Small intestine (tissue), 16 donors: ENCODE measurements at places on chromosomes 3 and 15. TPM values are rescaled to one million over a fixed set of nuclear protein-coding genes. Genes with fewer than 3 reads are reported as not detected.
A peak's percentile ranks its signal among the peaks of the same experiment; 100 is the strongest.

The SLC22A14 gene
- 0.27 TPM for polyA plus RNA-seq

The GOLGA8G gene
- not detected for polyA plus RNA-seq

The UTS2B gene
- polyA plus RNA-seq, result not detected

The TRA2B gene
- 48.5 TPM for polyA plus RNA-seq

The CFAP92 gene
- 0.78 TPM for polyA plus RNA-seq

The NR2E3 gene
- 0.89 TPM for polyA plus RNA-seq

The HYAL3 gene
- 2.7 TPM for polyA plus RNA-seq

The DAZL gene
- polyA plus RNA-seq, result not detected

The CD200R1 gene
- 0.48 TPM for polyA plus RNA-seq

GRCh38 chr3:119810018-119810435, 28.1 kb downstream of the NR1I2 start:
- H3K27me3 ChIP-seq, result no peaks in the 10 kb centered on the region
- peaks cover 8% of the 10 kb centered on the region for H3K4me1 ChIP-seq
- H3K36me3 ChIP-seq, result peaks cover 81% of the 10 kb centered on the region
- DNase-seq, result no peak
- no peak overlapping the region for H3K4me3 ChIP-seq
- no peak overlapping the region for H3K27ac ChIP-seq

GRCh38 chr3:53485675-53486403, 8.6 kb upstream of the CACNA1D start:
- H3K27me3 ChIP-seq, result no peaks in the 10 kb centered on the region
- H3K27ac ChIP-seq, result no peak overlapping the region
- no peaks in the 10 kb centered on the region for H3K36me3 ChIP-seq

DNA sequence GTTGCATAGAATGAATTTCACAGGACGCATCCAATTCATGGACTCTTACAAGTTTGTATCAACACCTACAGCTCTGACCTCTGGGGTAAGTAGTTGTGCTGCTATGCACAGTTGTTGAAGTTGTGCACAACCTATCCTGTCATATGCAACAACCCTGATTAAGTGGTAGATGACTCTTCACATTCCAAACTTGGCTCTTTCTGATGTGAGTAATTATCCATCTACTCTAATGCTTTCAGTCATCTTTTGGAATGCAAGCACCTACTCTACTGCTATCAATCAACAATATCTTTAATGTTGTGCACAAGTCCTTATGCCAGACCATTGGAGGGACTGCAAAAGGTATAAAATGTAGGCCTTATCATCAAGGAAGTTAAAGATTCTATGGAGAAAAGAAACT, 921.4 kb downstream of the MCTP2 start:
- no peaks in the 10 kb centered on the region for H3K27me3 ChIP-seq
- DNase-seq, result no peak

- H3K4me1 ChIP-seq, result no peaks in the 10 kb centered on the region
- H3K36me3 ChIP-seq, result no peaks in the 10 kb centered on the region
- H3K4me3 ChIP-seq, result no peak overlapping the region
- no peak for DNase-seq
Observed at GRCh38 chr3:35484929-35485530, 154.3 kb upstream of the ARPP21 start.

DNA sequence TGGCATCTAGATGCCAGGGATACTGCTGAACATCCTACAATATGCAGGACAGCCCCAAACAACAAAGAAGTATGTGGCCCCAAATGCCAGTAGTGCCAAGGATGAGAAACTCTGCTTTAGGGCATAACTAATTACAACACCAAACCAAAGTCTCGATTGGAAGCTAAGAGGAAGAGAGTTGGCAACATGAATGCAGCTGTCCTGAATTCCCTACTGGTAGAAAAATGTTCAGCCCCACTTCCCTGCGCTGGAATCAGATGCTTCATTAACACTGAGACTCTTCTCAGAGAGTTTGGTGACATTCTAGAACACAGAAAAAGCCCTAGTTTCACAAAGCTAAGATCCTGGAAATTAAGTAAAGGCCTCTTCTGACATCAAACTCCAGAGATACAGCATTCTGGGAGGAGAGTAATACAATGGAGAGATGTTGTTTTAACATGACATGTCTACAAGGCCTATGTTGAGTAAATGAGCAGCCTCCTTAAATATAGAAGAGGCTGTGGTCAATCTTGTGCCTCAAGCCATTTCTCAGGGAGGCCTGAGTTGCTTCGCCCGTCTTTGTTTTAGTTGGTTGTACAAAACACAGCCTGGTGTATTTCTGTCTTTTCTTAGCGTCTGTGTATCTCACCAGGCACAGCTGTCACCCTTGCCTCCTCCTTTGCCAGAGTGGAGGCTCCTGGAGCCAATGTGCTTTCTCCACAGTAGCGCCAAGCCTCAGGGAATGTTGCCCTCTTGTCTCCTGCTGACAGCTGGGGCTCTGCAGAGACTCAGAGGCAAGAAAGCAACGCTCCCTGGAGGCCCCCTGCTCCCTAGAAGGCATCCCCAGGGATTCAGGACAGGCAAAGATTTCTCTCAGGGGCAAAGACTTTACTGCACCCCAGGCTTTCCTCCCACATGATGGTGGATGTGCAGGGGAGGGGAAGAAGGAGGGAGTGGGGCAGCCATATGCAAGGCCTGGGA, 25.1 kb upstream of the CTNNB1 start:
- no peak for DNase-seq
- H3K36me3 ChIP-seq, result no peaks in the 10 kb centered on the region
- no peak overlapping the region for H3K27ac ChIP-seq
- H3K4me3 ChIP-seq, result no peak overlapping the region
- no peaks in the 10 kb centered on the region for H3K4me1 ChIP-seq

DNA sequence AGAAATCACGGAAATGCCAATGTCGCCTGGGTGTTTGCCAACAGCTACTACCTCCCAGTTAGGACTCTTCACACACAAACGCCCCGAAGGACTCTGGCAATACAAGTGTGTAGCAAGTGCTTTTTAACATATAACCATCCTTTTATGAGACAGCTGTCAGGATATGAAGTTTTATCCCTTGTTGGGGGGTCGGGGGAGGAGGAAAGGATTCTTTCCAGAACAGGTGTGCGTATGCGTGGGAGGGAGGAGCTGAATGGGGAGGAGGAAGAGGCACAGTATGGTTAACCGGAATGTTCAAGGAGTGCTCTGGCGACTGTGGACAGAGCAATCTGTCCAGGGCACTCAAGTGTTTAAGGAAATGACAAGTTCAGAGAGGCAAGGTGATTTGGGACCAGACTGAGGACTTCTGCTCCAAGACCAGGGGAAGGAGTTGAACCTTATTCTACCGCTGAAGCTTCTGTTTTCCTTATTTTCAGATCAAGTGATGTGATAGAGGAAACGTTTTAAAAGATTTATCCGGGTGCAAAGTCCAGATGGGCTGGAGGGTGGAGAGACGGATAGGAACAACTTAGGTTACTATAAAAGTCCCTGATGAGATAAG, 1.3 kb downstream of the TSPAN3 start:
- peak overlapping the region; percentile 97 for H3K27ac ChIP-seq
- peak; percentile 92 for DNase-seq
- H3K4me3 ChIP-seq, result peak overlapping the region; percentile 95
- H3K36me3 ChIP-seq, result no peaks in the 10 kb centered on the region

DNA sequence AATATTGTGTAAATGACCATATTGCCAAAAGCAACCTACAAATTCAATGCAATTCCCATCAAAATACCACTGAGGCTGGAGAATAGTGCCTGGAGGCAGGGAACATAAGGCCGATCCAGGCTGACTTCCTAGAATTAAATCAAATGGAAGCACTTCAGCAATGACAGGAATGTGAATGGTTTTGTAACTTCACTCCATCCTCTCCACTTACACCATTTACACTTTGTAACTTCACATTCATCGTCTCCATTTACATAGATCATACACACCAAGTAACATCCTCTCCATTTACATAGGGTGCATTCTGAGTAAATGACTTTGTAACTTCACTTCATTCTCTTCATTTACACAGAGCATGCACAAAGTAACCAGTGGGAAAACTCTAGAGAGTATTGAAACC, 11.6 kb downstream of the STRIT1 start:
- H3K36me3 ChIP-seq, result no peaks in the 10 kb centered on the region

DNA sequence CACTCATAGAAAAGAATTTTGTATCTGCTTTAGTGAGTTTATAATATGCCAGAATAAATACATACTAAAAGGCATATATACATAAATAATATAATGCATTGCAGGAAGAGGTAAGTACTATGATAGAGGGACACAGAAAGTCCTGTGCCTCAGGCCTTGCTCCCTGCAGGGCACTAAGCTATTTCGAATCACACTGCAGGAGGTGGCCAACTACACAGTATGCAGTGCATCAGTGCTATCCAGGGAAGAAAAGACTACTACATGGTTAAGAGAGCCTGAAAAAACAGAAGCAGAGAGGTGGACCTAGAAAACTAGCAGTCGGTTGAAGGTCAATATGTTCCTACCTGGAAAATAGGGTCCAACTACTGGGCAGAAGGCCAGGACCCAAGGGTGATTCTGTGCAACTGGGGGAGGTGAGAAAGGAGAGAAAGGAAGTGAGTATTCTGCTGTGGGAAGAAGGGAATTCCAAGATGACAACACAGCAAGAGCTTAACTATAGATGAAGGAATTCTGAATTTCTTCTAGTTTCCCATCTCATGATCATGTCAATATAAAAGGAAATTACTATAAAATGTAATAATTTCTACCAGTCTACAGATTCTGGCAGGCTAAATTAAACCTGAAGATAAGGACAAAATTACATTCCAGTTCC, 218.0 kb downstream of the ZBTB20 start:
- DNase-seq, result no peak
- H3K27me3 ChIP-seq, result no peaks in the 10 kb centered on the region
- H3K36me3 ChIP-seq, result peaks cover 4% of the 10 kb centered on the region
- H3K27ac ChIP-seq, result no peak overlapping the region

DNA sequence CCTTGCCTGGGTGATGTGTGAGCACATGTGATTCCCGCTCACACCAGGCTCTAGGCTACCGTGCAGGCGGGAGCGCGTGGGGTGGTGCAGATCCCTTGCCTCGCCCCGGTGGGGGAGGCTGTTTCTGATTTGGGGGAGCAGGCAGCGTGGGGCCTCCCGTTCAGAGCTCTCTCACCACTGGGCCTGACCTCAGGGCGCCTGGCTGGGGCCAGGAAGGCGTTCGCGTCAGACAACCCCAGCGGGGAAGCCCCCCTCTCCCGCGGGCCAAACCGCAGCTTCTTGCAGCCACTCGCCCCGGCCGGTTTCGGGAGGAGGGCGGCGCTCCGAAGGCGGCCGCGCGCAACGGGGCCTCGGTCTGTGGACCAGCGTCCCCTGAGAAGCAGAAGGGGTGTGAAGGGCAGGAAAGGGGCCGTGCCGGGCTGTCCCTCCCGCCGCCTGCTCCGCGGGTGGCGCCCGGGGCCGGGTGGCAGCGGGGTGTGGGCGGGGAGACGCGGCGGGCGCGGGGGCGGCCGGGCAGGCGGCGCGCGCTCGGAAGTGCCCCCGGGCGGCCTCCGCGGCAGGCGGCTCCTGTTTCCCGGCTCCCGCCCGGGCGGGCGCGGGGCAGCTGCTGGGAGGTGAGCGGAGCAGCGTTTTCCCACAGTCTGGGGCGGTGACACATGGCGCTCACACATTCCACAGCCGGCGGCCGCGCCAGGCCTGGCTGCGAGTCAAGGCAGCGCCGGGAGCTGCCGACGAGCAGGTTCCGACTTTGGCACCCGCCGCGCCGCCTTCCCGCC, 65.1 kb upstream of the HES1 start:
- H3K36me3 ChIP-seq, result no peaks in the 10 kb centered on the region
- H3K27me3 ChIP-seq, result no peaks in the 10 kb centered on the region
- peak overlapping the region; percentile 65 for H3K27ac ChIP-seq
- peak; percentile 87 for DNase-seq
- peaks cover 22% of the 10 kb centered on the region for H3K4me1 ChIP-seq

GRCh38 chr3:30162579-30162978, 443.8 kb upstream of the TGFBR2 start:
- H3K4me1 ChIP-seq, result no peaks in the 10 kb centered on the region
- H3K36me3 ChIP-seq, result no peaks in the 10 kb centered on the region
- H3K27me3 ChIP-seq, result no peaks in the 10 kb centered on the region
- no peak overlapping the region for H3K4me3 ChIP-seq

- H3K36me3 ChIP-seq, result no peaks in the 10 kb centered on the region
- H3K27ac ChIP-seq, result no peak overlapping the region
- no peaks in the 10 kb centered on the region for H3K4me1 ChIP-seq
Observed at GRCh38 chr15:57827021-57827420, 120.5 kb downstream of the POLR2M start.

GRCh38 chr15:56034514-56034913, 41.1 kb upstream of the NEDD4 start:
- no peak overlapping the region for H3K27ac ChIP-seq
- no peaks in the 10 kb centered on the region for H3K27me3 ChIP-seq
- no peak for DNase-seq
- no peak overlapping the region for H3K4me3 ChIP-seq

DNA sequence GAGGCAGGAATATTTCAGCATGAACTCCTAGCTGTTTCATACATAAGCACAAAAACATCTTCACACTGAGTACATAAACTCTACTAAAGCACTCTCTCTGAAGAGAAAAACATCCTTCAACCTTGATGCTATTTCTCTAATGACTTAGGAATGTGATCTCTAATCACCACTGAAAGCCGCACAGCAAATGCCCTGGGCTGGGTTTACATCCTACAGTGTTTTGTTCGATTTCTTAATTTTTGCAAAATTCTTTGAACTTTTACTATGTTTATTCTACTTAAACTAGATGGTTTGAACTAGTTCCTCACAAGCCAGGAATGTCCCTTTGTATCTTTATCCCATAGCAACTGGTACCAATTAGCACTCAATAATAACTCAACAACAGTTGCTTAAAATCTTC, 130.9 kb upstream of the ABI3BP start:
- no peak for DNase-seq
- no peaks in the 10 kb centered on the region for H3K27me3 ChIP-seq

GRCh38 chr3:10223676-10224639, 24.3 kb upstream of the TATDN2 start:
- no peaks in the 10 kb centered on the region for H3K36me3 ChIP-seq
- H3K27me3 ChIP-seq, result no peaks in the 10 kb centered on the region
- H3K27ac ChIP-seq, result no peak overlapping the region
- H3K4me3 ChIP-seq, result no peak overlapping the region
- peak; percentile 48 for DNase-seq

- H3K36me3 ChIP-seq, result no peaks in the 10 kb centered on the region
- no peaks in the 10 kb centered on the region for H3K27me3 ChIP-seq
- no peak overlapping the region for H3K27ac ChIP-seq
- DNase-seq, result no peak
- H3K4me1 ChIP-seq, result no peaks in the 10 kb centered on the region
Observed at GRCh38 chr3:55091381-55092225, 163.7 kb upstream of the LRTM1 start.
